Stimulated activated CD8-positive, alpha-beta memory T cell treated with anti-CD3 and anti-CD28 coated beads, Interleukin-7, amount 100 ng/mL, for 24 hours (primary cell): ENCODE measurements at places on chromosomes 6 and 20.

GRCh38 chr6:169368200-169368599 is 114.6 kb upstream of the THBS2 start:
- DNase-seq = no peak

DNA sequence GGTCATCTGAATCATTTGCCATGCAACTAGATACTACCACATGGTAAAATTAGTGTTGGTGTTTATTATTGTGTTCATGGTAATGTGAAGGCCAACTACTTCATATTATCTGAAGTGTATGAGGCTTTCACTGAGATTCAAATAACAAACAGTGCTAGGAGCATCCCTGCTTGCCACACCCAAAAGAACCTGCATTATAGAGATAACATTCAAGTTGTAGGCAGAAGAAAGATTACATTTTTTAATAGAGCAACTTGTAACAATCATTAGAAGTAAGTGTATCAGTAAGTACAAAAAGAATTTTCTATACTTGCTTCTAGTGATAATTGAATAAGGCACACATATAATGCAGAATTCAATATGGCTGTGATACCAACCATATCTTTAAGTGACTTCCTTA is 49.8 kb downstream of the BCKDHB start:
- DNase-seq = no peak

DNA sequence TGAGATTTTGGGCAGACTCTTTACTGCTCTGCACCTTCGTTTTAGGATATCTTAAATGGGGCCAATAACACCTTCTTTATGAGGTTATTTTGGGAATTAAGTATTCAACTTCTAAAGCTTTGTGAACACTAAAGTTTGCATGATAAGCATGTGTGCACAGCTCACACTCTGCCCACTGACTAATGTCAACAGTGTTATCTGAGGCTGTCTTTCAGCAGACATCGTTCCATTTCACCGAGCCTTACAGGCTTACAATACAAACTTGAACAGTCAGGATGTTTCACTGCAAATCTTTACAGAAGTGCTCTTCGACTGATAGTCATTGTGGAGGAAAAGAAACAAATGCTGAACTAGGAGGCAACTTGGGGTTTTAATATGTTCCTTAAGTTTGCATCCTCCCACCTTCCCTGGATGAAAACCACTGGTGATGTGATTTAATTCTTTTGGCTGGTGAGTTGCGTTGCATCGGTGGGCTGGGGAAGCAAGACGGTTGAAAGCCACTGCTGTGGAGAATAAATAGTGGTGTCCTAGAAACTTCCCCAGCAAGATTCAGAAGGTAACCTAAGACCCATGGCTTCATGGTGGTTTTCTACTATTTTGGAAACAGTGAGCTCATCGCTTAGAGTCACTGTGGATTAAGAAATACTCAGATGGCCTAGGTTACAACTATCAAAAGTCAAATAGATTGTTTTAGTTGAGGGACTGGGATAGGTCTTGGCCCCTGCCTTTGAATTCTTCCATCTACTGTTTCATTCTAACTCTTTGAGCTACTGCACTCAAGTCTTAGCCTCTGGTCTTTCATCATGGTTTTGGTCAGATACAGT is 167.2 kb upstream of the MAP3K7 start:
- no peak for DNase-seq

DNA sequence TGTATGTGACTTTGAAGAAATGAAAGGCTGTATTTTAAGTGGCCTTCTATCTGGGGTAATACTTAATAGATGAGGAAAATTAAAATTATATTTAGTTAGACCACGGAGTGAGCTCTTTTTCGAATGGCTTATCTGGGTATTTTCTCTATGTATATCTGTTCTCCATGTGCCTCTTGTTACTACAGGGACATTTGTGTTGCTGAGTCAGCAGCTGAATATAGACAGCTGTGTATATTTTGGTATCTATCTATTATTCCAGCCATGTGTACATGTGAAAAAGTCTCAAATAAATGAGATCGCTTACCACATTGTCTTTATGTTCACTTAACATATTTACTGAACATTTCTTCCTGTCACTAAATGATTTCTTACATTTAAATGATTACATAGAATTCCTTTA is 57.2 kb downstream of the TMEM200A start:
- no peak for DNase-seq
